ENCODE measurements at places on chromosomes 1 and 21.

GRCh38 chr1:115217150-115218033, 120.7 kb downstream of the NGF start:
- no peak for DNase-seq

- no peak for DNase-seq
Observed at GRCh38 chr1:220908757-220909156, 29.5 kb downstream of the HLX start.

DNA sequence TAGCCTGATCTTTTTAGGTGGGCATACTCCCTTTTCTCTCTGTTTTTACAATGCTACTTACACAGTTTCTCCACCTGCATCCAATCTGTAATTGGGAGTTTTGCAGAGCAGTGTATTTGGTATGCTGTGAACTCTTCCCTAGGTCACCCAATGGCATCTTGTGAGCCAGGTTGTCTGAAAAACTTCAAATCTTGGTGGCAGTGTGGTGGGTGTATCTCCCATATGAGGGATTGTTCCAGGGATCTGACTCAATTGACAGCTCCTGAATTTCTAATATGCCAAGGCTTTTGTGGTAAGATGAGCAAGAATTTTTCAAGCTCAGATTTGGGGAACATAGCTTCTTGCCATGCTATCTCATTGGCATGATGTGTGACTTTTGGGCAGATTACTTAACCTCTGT, 47.2 kb upstream of the MACF1 start:
- DNase-seq = no peak

- DNase-seq = no peak
Observed at GRCh38 chr21:42721341-42721824, 68.0 kb downstream of the PDE9A start.

GRCh38 chr1:229006121-229006870, 264.6 kb upstream of the RAB4A start:
- DNase-seq = no peak

DNA sequence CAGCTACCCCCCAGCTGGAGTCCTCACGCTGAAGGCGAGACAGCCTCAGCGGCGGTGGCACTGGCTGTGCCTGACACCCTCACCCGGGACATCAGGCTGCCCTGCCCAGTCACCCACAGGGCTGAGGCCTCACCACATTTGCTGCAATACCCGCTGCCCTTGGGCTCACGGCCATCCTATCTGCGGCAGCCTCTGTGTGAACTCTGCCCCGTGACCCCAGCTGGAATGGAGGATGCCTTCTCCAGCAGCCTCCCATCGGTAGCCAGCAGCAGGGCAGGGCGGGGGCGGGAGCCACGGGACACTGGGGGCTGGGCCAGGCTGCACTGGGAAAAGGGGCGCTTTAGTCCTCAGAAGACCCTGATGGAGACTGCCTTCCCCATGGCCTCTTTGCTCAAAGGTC, 112.4 kb upstream of the ZBTB40 start:
- DNase-seq = no peak

DNA sequence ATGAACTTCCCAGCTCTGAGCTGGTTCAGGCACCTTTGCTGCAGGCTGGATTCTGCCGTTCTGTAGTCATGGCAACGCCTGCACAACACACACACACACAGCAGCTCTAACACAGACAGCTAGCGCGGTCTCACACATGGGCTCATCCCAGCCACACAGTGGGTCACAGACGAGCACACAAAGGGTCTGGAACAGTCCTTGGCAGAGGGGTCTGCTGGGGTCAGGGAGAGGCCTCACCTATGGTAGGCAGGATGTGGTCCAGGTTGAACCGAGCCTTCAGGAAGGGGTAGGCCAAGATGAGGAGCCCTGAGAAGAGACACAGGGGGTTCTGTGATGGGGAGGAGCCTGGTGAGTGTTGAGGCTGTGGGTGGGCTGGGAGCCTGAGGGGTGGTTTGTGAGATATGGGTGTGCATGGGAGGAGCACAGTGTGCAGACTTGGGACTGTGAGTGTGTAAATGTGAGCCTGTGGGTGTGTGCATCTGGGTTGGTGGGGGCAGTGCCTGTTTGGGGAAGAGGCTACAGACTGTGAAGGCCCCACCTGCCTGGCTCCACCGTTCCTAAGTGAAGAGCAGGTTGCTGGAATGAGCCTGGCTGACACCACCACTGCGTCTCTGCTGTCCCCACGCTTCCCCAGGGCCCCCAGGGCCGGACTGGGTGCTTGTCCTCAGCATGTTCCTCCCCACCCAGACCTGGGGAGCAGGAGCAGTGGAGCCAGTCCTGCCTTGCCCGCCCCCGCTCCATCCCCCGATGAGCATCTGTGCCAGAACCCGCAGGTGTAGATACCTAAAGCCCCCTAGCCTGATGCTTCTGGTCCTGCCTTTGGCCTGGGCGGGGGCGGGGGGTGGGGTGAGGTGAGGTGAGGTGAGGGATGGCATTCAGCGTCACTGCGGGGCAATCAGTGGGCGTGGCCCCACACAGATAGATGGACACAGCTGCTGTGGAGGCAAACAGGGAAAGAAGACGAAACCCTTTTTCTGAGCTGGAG, 1.5 kb downstream of the KNCN start:
- DNase-seq = no peak

DNA sequence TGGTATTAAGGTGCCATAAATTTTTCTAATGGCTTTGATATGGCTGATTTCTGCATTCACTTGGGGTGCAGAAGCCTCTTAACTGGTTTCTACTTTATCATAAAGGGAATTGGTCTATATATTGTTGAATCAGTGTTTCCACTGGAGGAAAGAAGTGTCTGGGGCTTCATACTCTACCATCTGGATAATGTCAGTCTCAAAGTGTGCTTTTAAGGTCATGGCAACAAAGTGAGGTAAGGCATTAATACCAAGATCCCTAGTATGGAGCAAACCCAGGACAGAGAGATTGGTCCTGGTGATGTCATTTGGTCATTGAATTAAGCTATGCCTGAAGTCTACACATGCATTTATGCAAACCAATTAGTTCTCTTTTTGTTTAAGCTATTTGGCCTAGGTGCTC, 309.9 kb downstream of the DUSP10 start:
- DNase-seq = no peak

- DNase-seq = no peak
Observed at GRCh38 chr1:228969953-228970800, 234.9 kb downstream of the RHOU start.
